ENCODE measurements at places on chromosomes 2 and 18.

DNA sequence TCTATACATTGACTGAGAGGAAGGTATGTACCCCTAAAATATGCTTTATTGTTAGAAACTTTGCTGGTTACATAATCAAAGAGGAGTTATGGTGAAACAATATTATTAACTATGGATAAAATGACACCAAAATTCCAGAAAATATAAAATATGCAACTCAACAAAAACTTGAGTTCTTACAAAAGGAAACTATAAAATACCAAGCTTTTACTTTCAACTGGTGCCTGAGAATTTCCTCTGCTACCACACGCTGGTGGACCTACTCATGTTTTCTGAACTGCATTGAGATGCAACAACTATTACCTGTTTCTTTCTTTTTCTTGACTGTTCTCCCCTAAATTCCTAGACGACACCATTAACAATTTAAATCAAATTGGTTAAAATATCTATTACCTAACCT, 8.2 kb upstream of the NFE2L2 start:
- DNase-seq = no peak
- H3K4me1 ChIP-seq = peaks cover 30% of the 10 kb centered on the region
- H3K27ac ChIP-seq = no peak overlapping the region
- peaks cover 4% of the 10 kb centered on the region for H3K36me3 ChIP-seq
- H3K27me3 ChIP-seq = no peaks in the 10 kb centered on the region

DNA sequence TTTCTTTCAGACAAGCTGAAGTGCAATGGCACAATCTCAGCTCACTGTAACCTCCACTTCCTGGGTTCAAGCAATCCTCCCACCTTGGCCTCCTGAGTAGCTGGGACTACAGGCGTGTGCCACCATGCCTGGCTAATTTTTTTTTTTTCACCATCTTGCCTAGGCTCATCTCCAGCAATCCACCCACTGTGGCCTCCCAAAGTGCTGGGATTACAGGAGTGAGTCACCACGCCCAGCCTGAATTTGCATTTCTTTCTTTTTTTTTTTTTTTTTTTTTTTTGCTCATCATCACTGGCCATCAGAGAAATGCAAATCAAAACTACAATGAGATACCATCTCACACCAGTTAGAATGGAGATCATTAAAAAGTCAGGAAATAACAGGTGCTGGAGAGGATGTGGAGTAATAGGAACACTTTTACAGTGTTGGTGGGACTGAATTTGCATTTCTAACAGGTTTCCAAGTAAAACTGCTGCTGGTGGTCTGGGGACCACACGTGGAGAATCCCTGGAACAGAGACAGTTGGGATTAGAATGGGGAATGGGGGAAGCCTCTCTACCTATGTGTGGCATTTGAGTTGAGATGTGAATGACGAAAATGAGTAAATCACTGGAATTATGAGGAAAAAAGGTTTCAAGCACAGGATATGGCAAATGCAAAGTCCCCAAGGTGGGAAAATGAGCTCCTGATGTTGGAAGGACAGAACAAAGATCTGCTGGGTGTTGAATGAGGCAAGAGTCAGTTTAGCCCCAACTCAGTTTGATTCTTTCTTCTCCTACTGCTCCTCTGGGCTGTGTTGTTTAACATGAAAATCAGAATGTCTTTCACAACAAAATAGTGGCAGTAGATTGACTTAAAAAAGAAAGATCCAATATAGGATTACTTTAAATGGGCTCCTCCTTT, 88.8 kb upstream of the MAP4K4 start:
- peaks cover 12% of the 10 kb centered on the region for H3K27me3 ChIP-seq
- H3K36me3 ChIP-seq = peaks cover 2% of the 10 kb centered on the region
- H3K4me1 ChIP-seq = no peaks in the 10 kb centered on the region
- DNase-seq = no peak

- no peak for DNase-seq
- no peak overlapping the region for H3K4me3 ChIP-seq
- H3K36me3 ChIP-seq = no peaks in the 10 kb centered on the region
- no peaks in the 10 kb centered on the region for H3K27me3 ChIP-seq
These were observed 164.2 kb upstream of the FSHR start for GRCh38 chr2:49318531-49318930.

DNA sequence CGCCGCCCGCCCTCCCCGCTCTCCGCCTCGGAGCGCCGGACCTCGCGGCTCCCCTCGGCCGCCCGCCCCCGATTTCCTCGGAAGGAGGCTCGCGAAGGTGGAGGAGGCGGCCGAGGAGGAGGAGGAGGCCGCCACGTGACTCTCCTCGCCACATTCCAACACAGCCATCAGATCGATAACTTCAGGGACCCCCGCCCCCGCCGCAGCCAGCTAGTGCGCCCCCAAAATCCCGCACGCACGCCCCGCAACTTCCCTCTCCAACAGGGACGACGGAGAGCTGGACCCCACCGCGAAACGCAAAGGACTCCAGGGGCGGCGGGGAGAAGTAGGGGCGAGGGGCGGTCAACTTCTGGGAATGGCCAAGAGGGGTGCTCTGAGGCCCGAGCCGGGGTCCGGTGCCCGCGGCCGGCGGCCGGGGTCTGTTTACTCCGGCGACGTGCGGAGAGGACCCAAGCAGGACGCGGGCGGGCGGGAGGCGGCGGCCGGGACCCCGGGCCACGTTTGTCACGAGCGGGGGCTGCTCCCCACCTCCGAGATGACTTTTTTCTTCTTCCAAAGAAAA, 2.0 kb downstream of the ZNF521 start:
- no peak overlapping the region for H3K27ac ChIP-seq
- H3K27me3 ChIP-seq = peaks cover 59% of the 10 kb centered on the region
- H3K36me3 ChIP-seq = peaks cover 4% of the 10 kb centered on the region
- H3K4me3 ChIP-seq = peak overlapping the region; percentile 70

GRCh38 chr2:190407246-190407661, 901 bp upstream of the MFSD6 start:
- no peaks in the 10 kb centered on the region for H3K27me3 ChIP-seq
- peak overlapping the region; percentile 96 for H3K27ac ChIP-seq
- peaks cover 32% of the 10 kb centered on the region for H3K4me1 ChIP-seq

DNA sequence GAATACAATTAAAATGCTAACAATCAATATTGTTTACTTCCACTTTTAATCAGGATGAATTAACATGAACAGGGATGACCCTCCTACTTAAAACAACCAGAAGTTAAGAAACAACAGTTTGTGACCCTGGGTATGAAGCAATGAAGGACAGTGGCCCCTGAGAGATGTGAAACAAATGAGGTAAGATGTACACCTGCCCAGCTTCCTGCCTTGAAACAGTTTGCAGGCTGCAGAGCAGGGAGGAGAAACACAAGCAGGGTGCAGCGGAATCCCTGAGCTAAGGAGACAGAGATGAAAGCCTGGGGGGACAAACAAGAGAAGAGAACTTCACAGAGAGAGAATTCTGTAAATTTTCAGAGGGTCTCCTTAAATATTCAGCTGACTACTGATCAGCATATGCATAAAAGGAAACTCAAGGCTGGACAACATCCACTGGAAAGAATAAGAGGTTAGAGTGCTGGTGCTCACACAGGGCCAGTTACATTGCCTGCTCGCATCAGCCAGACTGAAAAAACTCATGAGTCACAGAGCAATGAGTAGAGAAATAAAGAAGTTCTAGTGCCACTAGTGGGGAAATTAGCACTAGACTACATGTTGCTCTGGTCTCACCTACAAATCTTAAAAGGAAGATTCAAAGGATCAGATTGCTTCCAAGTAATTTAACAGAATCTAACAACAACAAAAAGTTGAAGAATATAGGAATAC, 106.4 kb downstream of the PID1 start:
- no peak overlapping the region for H3K4me3 ChIP-seq
- no peak overlapping the region for H3K27ac ChIP-seq
- H3K36me3 ChIP-seq = no peaks in the 10 kb centered on the region
- H3K27me3 ChIP-seq = no peaks in the 10 kb centered on the region

- H3K27ac ChIP-seq = no peak overlapping the region
- H3K4me3 ChIP-seq = no peak overlapping the region
- H3K36me3 ChIP-seq = no peaks in the 10 kb centered on the region
- no peak for DNase-seq
These were observed 121.4 kb downstream of the CTAGE1 start for GRCh38 chr18:22296304-22296703.

GRCh38 chr18:73908323-73908722, 239.3 kb downstream of the FBXO15 start:
- H3K27ac ChIP-seq = no peak overlapping the region
- peak; percentile 34 for DNase-seq
- no peak overlapping the region for H3K4me3 ChIP-seq
- peaks cover 10% of the 10 kb centered on the region for H3K27me3 ChIP-seq

DNA sequence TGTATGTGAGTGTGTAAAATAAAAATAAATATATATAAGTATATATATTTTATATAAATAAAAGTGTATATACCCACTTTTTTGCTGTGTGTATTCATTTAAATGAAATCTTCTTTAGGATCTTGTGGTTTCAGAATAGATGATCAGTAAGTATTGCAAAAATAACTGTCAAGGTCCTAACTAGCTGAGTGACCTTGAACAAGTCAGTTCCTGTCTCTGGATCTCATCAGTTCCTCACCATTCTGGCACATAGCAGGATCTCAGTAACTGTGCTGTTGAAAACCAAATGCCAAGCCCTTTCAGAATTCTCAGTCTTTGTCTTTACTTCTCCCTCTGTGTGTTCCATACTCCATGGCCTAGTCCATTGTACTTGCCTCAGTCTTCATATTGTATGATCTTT, 115.3 kb upstream of the CXCR4 start:
- peaks cover 12% of the 10 kb centered on the region for H3K36me3 ChIP-seq
- H3K4me3 ChIP-seq = no peak overlapping the region
- DNase-seq = no peak
- peaks cover 14% of the 10 kb centered on the region for H3K27me3 ChIP-seq
- H3K4me1 ChIP-seq = peaks cover 16% of the 10 kb centered on the region

- H3K27ac ChIP-seq = no peak overlapping the region
- DNase-seq = no peak
- H3K4me1 ChIP-seq = no peaks in the 10 kb centered on the region
- no peak overlapping the region for H3K4me3 ChIP-seq
- H3K36me3 ChIP-seq = no peaks in the 10 kb centered on the region
- H3K27me3 ChIP-seq = no peaks in the 10 kb centered on the region
These were observed 275.6 kb downstream of the SLC4A3 start for GRCh38 chr2:219902891-219903552.

DNA sequence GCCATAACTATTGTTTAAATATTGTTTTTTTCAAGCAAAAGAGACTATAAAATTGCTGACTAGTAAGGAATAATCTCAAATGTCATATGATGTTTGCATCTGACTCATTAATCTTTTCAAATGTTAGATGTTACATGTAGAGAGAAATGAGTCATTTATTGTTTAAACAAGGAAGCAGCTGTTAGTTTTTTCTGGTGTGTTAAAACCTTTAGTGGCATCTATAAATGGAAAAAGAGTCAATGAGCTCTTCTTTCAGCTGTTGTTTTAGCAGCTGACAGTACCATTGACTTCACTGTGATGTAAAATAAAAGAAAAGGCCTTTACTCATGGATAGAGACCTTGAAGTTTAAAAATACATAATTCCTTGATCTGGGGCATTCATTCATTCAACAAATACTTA, 1.8 kb upstream of the KLHL41 start:
- H3K27me3 ChIP-seq = no peaks in the 10 kb centered on the region
- H3K27ac ChIP-seq = no peak overlapping the region
- no peaks in the 10 kb centered on the region for H3K4me1 ChIP-seq
- no peak overlapping the region for H3K4me3 ChIP-seq
- H3K36me3 ChIP-seq = no peaks in the 10 kb centered on the region
- no peak for DNase-seq

DNA sequence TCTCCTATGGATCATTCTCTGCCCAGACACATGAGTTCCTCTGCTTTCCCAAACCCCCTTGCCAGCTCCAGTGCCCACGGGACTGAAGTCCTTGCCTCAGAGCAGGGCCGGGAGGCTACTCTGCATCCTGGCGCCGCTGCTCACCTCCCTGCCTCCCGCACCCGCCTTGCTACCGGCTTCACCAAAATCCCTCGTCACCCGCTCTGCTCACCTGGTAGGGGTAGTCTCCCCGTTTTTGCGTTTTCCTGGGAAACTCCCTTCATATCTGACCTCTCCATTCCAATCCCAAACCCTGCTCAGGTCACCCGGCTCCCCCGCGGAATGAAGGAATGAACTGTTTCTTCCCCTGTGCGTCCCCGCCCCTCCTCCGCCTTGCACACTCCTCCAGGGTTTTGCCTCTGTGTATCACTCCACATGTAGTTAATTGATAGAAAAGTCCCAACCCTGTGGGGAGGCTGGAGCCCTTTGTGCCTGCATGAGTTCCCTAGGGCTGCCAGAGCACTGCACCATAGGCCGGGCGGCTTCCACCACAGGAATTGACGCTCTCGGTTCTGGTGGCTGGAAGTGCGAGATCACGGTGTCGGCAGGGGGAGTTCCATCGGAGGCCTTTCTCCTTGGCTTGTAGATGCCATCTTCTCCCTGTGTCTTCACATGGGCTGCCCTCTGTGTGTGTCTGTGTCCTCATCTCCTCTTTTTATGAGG, 2.0 kb upstream of the DGKD start:
- H3K27me3 ChIP-seq = peaks cover 38% of the 10 kb centered on the region
- peaks cover 71% of the 10 kb centered on the region for H3K4me1 ChIP-seq
- H3K36me3 ChIP-seq = peaks cover 28% of the 10 kb centered on the region

GRCh38 chr2:185012643-185013042, 414.3 kb downstream of the ZNF804A start:
- no peak for DNase-seq
- H3K27me3 ChIP-seq = no peaks in the 10 kb centered on the region
- H3K27ac ChIP-seq = no peak overlapping the region

DNA sequence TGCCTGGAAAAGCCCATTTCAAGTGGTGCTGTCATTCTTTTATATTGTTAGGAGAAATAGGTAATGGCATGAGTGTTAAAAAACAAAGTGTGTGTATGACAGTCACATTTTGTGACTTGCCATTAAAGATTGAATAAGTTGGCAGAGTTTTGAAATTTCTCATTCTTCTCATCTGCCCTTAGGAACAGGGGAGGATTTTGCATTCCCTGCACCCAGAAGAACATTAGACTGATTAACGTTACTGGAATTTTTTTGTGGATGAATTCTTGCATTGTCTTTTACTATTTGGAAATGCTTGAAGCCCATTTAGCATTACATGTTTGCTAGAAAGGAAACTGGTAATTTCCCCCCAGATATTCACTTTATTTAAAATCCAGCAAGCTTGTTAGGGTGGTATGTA, 162.2 kb downstream of the BABAM2 start:
- peaks cover 36% of the 10 kb centered on the region for H3K4me1 ChIP-seq
- no peaks in the 10 kb centered on the region for H3K27me3 ChIP-seq
- H3K4me3 ChIP-seq = no peak overlapping the region
- H3K27ac ChIP-seq = no peak overlapping the region
- H3K36me3 ChIP-seq = peaks cover 41% of the 10 kb centered on the region
- no peak for DNase-seq

DNA sequence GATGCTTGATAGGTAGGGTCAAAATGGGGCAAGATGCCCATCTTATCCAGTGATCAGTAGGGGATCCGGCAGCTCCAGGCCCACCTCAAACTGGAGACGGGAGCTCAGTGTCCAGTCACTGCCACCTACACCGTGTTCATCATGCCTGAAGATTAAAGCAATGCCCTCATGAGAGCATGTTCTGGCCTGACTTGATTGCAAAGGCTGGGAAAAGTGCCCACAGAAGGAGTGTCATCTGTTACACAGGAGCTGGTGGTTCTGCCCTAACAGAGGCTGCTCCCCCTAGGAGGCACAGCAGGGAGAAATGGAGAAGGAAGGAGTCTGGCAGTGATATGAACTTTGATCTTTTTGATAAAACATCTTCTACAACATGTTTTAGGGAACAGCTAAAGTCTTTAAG, 92.3 kb downstream of the CCBE1 start:
- H3K4me1 ChIP-seq = no peaks in the 10 kb centered on the region
- H3K27ac ChIP-seq = no peak overlapping the region
- no peak for DNase-seq
- H3K36me3 ChIP-seq = no peaks in the 10 kb centered on the region
- H3K4me3 ChIP-seq = no peak overlapping the region
